NCI-H524 treated with DMSO at 0.1 percent for 48 hours (cell line): ENCODE measurements at places on chromosomes 5 and 9.

GRCh38 chr5:157719245-157719644 lies 12.0 kb upstream of the THG1L start:
- DNase-seq = no peak

DNA sequence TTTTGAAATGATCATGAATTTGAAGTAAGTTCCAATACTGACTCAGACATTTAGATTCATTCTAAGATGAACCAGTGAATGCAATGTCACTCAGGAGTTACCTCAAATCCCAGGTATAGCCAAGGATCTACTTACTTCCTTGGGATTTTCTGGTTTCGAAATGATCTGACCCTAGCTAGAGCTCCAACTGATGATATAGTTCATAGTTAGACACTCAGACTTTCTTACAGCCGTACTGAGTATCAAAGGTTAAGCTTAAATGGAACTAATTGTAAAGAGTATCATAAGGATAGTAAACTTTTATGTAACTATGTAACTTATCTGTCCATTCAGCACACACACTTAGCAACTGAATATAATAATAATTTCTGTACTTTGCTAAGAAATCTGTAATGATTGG lies 84.0 kb upstream of the FSD1L start:
- no peak for DNase-seq

GRCh38 chr5:1800472-1801221 lies 560 bp upstream of the NDUFS6 start:
- DNase-seq = peak; percentile 20

GRCh38 chr5:179816796-179817469 lies 3.8 kb upstream of the SQSTM1 start:
- DNase-seq = no peak

- DNase-seq = no peak
These were observed 26.8 kb upstream of the SLC2A8 start for GRCh38 chr9:127370147-127370579.
